ENCODE measurements at places on chromosomes 5 and 9.

GRCh38 chr9:137441289-137441934, at the start of gene ENTPD8:
ENTPD8 (minus strand) TSS chr9:137441357; CDS start chr9:137438285, 3,072 bp downstream.
- DNase-seq, result no peak

- DNase-seq, result no peak
Measured at GRCh38 chr9:135817951-135818717, 89.2 kb downstream of the CAMSAP1 start.

DNA sequence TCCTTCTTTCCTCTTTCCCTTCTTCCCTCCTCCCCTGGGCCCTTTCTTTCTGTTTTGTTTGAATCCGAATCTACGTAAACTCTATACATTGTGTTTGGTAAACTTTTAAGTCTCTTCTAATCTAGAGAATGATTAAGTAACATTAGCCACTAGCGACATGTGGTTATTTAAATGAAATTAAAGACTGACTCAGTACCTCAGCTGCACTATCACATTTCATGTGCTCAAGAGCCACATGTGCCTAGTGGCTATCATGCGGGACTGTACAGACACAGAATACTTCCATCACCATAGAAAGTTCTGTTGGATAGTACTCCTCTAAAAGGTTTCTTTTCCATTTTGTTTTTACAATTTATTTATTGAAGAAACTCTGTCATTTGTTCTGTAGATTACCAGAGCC, 29.0 kb downstream of the DCTN4 start:
- DNase-seq, result no peak

DNA sequence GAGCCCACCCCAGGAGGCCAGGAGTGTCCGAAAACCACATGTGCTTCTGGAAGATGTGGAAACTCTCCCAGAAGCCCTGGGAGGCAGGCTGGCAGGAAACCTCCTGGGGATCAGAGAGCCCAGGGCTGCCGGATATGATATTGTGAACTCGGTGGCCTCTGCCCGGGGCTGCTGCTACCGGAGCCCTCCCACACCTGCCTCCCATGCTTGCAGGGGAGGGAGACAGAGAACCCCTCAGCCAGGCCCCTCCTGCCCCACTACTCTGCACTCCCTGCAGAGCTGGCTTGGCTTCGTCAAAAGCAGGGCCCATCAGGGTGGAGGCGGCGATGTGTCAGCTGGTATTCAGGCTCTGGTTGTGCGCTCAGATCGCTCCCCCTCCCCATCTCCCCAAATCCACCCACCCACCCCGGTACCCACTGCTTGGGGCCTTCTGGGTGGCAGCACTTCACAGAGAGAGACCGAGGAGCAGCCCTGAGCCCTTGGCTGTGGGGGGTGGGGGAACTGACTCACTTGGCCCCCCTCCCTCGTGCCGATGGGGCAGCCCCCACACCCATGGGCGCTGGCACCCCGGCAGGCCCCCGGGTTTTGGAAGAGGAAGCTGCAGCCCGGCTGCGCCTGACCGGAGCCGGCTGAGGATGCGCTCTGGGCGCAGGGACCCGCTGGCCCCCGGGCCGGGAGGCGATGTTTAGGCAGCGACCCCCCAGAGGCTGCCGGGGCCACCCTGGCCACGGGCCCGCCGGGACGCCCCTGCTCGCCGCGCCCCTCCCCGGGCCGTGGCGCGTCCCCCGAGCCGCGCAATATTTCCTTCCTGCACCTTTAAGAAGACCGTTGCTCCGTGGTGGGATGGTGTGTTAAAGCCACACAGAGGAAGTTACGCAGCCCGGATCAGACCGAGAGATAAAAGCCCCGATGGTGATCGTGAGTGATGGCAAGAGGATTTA, 786 bp upstream of the NTNG2 start:
- DNase-seq, result peak; percentile 21

DNA sequence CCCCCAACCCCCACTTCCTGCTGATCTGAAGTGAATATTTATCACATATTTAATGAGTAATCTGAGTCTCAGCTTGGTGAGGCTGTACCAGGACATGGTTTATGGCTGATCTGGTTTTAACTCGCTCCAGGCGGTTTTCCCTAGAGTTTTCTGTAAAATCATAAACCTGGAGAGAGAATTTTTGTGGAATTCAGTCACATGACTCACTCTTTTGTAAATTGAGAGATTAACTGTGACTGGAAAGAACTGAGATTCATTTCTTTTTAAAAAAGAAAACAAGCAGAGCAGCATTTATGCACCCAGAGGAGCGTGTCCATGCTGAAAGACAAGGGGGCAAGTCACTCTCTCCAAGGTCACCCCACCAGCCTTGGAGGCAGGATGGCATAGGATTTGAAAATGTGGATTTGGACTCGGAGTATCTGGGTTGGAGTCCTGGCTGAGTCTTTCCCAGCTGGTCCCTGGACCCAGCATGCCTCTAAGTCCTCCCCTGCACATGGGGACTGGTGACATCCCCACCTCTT, 81.8 kb downstream of the ZNF618 start:
- DNase-seq, result no peak

GRCh38 chr5:68699966-68700365, 393.8 kb upstream of the SLC30A5 start:
- no peak for DNase-seq

DNA sequence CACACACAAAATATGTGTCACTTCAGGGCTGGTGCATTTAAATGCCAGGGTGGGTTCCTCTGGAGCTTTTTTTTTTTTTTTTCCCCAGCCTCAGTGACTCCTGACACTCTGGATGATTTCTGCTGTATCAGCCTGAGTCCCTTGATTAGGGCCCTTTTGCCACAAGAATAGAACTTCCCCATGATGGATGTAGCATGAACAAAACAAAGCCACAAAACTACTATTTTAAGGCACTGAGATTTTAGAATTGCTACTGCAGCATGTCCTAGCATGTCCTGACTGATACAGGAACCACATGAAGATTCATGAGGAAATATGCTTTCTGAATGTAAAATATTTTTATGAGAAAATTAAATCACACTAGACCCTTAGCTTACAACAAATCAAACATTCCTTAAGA, 13.9 kb upstream of the ADGRD2 start:
- no peak for DNase-seq

GRCh38 chr9:37329576-37329975, 92.9 kb upstream of the GRHPR start:
- DNase-seq, result no peak

- DNase-seq, result no peak
Measured at GRCh38 chr9:129567329-129567728, 53.6 kb downstream of the C9orf50 start.

- DNase-seq, result no peak
Measured at GRCh38 chr9:6049798-6050197, 34.4 kb upstream of the RANBP6 start.
